ENCODE measurements at places on chromosomes 7 and 10. TPM values are rescaled to one million over a fixed set of nuclear protein-coding genes. Genes with fewer than 3 reads are reported as not detected.

The ZNF789 gene
- total RNA-seq, result 10.1 TPM

The OR2A42 gene
- total RNA-seq, result not detected

The DDX56 gene
- total RNA-seq, result 110 TPM

The TMEM213 gene
- not detected for total RNA-seq

The PGAM2 gene
- total RNA-seq, result not detected

The PRSS37 gene
- total RNA-seq, result not detected

The VSTM2A gene
- not detected for total RNA-seq

The SPDYE18 gene
- not detected for total RNA-seq

The PVRIG gene
- total RNA-seq, result not detected

The SEMA3C gene
- total RNA-seq, result 62.4 TPM

The PITX3 gene
- total RNA-seq, result 0.37 TPM

The MAP3K8 gene
- total RNA-seq, result 18.8 TPM

The RELN gene
- total RNA-seq, result 0.01 TPM

The DDX21 gene
- total RNA-seq, result 130 TPM

The CFAP58 gene
- total RNA-seq, result 0.13 TPM
